ENCODE measurements at places on chromosomes 16 and 17.

GRCh38 chr17:39627047-39627711 is 427 bp downstream of the PPP1R1B start:
- no peak for DNase-seq

DNA sequence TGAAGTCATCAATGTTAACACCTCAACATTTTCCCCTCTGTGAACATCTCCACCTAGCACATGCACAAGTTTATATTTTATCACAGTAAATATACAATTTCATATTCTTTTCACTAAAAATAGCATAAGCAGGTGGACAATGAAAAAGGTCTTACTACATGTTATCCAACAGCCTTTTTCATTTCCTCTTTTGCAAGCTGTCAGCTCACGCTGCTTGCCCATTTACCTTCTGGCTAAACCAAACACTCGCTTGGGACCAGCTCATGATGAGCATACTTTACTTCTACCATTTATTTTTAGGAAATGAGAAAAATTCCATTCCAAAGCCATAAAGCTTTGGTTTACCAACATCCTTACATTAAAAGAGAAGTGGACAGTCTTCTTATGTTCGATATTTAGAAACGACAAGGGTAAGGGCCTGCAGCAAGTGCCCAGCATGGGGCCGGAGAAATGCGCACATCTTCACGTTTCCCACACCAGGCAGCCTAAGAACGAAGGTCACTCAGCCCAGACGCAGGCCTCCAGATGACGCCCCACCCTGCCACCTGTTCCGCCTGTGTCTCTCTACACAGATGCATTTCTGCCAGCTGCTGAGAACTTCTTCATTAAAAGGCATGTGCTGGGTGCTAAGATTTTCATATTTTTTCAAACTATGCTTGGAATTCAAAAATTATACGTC is 13.9 kb downstream of the SNN start:
- no peak for DNase-seq

DNA sequence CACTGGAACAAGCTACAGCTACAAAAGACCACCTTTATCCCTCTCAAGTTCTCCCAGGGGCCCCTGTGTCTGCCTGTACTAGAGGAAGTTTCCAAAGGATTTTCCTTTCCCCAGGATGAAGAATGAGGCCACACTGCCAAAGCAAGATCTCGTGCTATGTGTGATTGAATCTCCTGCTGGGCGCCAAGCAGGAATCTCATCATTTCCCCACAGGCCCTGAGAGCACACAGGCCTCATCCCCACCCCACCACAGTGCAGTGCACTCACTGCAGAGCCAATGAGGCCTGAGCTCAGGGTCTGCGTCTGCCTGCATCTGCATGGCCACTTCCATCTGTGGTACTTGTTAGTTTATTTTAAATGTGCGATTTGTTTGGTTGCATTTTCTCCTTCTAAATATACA is 387.4 kb upstream of the ASIC2 start:
- no peak for DNase-seq

DNA sequence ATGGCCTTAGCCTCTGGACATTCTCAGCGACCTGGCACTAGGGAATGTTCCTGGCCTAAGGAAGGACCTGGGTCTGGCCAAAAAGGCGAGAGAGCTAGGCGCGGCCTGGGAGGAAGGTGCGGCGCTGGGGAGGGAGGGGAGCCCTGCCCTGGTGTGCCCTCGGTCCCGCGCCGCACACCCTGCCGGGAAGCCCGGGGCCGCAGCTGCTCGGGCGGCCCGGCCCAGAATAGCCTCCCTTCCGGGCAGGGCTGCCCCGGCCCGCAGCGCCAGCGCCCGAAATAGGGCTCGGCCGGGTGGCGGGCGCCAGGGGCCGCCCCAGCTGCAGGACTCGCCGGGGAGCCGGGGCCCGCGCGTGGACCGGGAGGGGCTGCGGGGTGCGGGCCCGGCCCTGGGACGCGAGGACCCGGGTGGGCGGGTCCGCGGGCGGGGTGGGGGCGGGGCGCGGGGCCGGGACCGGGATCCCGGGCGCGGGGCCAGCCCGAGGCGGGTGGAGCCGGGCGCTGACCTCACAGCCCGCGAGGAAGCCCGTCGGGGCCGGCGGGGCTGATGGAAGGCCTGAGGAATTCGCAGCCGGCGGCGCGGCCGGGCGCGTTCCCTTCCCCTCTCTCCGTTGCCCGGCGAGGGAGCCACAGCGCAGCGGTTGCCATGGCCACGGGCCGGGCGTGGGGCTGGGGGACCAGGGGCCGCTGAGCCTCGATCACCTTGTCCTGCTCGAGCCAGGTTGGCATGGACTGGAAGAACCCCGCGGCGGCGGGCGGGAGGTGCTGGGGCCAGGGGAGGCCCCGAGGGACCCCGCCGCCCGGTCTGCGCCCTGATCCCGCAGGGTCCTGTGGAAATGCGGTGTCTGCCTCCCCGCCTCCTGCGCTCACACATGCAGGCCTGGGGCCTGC is 18.1 kb downstream of the SOCS3 start:
- no peak for DNase-seq

- no peak for DNase-seq
Observed at GRCh38 chr17:28773736-28774135, 29.9 kb downstream of the TRAF4 start.

GRCh38 chr17:39938140-39938869 is 10.8 kb downstream of the LRRC3C start:
- DNase-seq = no peak

DNA sequence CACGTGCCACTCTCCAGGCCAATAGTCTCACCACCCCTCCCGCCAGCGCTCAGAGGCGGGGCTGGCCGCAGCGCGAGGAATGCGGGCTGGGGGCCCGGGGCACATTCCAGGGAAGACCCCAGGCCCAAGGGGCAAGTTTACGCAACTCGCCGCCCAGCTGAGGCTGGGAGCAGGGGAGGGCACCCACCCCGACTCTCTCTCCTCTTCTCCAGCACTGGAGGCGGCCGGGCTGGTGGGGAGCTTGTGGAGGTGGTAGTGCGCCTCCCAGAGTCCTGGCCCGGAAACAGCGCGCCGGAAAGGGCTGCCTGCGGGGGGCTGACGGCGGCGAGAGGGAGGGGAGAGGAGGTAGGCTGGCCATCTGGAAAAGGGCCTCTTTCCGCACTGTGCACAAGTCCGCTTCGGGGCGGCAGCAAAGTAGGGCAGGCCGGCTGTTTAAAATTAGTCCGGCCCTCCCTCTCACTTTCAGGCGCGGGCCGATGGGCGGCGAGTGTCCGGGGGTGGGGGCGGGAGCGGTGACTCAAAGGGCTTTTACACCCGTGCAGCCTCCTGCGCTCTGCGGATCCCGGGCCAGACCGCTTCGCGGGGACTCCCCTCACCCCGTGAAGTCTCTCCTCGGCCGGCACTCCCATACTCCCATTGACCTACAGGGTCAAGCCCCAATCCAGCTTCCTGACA is 1.1 kb downstream of the FHOD1 start:
- peak; percentile 88 for DNase-seq

DNA sequence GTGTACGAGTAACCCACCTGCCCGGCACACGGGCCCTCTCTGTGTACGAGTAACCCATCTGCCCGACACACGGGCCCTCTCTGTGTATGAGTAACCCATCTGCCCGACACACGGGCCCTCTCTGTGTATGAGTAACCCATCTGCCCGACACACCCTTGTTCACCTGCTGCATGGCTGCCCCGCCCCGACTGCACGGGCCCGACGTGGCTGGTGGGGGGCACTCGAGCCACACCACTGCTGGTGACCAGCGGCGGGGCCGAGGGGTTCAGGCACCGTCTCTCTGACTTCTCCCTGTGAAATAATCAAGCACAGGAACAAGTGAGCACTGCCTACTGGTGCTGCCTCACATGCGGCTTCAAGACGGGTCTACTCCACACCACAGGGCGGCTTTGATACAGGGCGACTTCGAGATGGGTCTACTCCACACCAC is 22.1 kb downstream of the MAP1LC3B start:
- no peak for DNase-seq
